ENCODE measurements at places on chromosomes 7 and 10.

DNA sequence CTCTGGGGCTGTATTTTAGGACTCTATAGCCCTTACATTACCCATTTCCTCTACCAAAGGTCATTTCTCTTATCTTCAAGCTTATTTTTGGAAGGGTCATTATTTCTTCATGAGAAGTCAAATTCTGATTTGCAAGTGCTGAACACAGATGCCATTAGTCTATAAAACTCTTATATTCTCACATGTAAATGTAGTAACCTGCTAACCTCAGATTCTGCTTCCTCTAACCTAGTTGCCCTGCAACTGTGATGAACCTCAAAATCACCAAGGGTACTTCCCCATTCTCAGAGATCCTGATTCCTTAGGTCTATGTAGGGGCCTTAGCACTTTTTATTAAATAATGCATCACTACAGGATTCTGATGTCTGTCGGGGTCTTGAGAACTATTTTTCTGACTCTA is 6.3 kb downstream of the FAS start:
- no peak for DNase-seq

- no peak for DNase-seq
Measured at GRCh38 chr10:117535298-117536071, 7.1 kb upstream of the EMX2 start.

DNA sequence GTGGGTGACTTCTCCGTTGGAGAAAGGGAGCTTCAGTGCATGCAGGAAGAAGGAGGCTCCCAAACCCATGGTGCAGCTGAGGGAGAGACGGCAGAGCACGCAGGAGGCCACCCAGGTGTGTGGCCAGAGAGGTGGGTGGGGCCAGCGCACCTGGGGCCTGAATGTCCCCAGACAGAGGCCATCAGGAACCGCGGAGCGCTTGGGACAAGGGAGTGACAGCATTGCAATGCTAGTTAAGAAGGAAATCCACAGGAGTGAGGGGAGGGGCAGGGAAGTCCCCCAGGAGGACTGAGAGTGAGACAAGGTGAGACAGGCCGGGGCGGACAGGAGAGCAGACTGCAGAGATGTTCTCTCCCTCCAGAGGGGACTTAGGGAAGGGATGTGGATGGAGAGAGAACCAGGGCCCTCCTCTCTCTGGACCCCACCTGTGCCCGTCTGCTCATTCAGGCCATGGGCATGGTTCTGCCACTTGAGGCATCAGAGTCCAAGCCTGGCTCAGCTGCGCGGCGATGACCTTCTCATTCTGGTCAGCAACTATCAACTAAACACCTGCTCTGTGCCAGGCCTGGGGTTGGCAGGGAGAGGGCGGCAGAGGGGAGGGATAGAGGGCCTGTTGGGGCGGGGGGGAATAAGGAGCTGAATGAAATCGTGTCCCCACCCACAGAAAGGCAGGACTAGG is 69.4 kb upstream of the COL13A1 start:
- no peak for DNase-seq

DNA sequence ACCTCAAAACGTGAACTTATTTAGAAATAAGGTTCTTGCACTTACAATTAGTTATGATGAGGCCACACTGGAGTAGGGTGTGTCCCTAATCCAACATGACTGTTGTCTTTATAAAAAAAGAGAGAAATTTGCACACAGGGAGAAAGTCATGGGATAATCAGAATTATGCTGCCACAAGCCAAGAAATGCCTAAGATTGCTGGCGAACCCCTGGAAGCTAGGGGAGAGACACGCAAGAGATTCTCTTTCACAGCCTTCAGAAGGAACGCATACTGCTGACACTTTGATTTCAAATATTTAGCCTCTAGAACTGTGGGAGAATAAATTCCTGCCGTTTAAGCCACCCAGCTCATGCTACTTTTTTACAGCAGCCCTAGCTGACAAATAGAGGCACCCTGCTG is 138.3 kb downstream of the CCDC71L start:
- no peak for DNase-seq

Data from posterior cingulate gyrus (tissue), 11 donors.